ENCODE measurements at places on chromosomes 1 and 21.
A peak's percentile ranks its signal among the peaks of the same experiment; 100 is the strongest.

DNA sequence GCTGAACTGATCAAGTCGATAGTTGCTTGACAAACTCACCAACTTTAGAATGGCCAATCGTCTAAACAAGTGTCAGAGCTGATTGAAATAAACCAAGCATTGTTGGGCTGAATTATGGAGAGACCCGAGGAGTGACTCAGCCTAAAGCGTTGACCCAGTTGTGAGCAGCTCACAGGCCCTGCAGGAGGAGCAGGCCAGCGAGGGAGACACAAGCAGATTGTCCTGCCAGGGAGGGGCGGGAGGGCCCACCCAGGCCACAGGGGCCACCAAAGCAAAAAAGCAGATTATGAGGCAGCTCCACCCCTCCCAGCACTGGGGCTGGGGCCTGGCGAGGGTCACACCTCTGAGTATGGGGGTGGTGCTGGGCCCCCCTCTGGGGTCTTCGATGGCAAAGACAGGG, 10.1 kb upstream of the MATN1 start:
- DNase-seq, result no peak

DNA sequence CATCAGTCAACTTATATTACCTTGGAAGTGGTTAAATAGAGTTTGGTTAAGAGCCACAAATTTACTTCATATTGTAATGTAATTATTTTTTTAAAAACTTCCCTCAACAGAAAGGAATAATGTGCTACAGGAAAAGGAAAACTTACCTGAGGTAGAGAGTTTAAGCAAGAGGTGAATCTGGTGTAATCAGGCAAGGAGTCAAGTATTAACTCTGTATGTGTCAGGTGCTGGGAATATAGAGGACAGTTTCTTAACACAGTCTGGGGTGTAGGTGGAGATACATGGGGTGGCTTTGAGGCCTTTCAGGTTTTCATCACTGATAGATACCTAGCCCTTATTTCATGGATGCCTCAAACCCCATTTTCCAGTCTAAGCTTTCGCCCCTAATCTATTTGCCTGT, 25.9 kb upstream of the MYOCOS start:
- DNase-seq, result no peak

- no peak for DNase-seq
Observed at GRCh38 chr1:91171898-91172297, 150.1 kb upstream of the ZNF644 start.

GRCh38 chr21:35256468-35256988, 207.4 kb upstream of the RUNX1 start:
- DNase-seq, result peak; percentile 30

DNA sequence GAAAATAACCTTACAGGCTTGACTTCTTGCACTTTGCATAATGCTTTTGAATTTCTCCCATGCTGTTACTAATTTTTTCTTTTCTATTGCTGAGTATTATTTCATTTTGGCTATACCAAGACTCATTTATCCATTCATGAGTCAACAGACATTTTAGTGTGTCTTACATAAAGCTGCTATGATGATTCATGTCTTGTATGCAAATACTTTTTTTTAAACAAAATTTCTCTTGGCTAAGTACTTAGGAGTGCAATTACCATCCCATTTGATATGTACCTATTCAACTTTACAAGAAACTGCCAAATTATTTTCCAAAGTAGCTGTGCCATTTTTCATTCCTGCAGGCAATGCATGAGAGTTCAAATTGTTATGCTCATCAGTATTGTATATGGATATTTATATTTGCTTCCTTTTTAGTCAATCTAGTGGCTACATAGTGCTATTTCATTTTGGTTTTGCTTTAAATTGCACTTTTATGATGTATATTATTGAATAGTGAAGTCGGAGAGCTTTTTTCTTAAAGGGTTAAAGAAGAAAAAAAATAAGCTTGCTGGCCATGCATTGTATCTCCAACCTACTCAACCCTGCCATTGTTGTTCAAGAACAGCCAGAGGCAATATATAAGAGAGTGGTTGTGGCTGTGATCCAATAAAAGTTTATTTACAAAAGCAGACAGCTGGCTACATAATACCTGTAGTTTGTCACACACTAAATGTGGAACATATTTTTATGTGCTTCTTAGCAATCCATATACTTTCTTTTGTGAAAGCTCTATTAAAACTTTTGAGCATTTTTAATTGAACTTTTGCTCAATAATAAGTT, 862.8 kb downstream of the KCNT2 start:
- DNase-seq, result peak; percentile 94

DNA sequence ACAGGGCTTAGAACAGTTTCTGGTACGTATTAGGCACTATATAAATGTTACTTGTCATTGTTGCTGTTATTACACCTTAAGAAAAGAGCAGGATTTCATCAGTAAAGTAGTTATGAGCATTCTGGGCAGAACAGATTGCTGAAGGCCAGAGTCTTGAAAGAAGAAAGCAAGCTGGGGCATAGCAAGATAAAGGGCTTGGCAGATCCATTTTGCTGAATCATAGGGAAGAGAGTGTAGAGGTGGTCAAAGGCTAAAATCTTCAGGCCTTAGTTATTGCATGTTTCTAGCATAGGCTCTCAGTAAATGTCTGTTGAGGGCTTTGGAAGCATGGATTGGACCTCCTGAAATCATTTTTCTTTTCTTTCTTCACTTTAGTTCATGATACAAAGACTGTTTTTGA, 67.5 kb downstream of the PLA2G4A start:
- DNase-seq, result no peak

- DNase-seq, result no peak
Observed at GRCh38 chr1:152034324-152034653, 2.5 kb downstream of the S100A11 start.

- no peak for DNase-seq
Observed at GRCh38 chr21:16305686-16306085, 575.9 kb downstream of the USP25 start.

DNA sequence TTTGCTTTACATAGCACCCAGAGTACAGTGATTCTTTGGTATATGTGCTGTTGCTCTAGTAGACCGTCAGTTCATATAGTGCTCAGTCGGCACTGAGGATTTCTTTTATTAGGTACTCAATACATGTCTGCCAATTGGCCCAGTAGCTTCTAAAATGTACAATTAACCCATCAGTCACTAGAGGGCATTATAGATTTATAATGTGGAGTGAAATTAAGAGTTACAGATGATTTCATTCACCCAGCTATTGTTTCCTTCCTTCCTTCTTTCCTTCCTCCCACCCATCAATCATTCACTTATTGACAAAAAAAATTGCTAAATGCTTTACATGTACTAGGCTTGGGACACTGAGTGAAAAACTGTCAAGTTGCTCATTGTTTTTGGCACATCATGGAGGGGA, 263.6 kb upstream of the USP24 start:
- DNase-seq, result peak; percentile 0

GRCh38 chr1:67760030-67760821, 73.0 kb downstream of the GNG12 start:
- peak; percentile 82 for DNase-seq

GRCh38 chr1:53894644-53895043, 657 bp downstream of the DIO1 start:
- no peak for DNase-seq

DNA sequence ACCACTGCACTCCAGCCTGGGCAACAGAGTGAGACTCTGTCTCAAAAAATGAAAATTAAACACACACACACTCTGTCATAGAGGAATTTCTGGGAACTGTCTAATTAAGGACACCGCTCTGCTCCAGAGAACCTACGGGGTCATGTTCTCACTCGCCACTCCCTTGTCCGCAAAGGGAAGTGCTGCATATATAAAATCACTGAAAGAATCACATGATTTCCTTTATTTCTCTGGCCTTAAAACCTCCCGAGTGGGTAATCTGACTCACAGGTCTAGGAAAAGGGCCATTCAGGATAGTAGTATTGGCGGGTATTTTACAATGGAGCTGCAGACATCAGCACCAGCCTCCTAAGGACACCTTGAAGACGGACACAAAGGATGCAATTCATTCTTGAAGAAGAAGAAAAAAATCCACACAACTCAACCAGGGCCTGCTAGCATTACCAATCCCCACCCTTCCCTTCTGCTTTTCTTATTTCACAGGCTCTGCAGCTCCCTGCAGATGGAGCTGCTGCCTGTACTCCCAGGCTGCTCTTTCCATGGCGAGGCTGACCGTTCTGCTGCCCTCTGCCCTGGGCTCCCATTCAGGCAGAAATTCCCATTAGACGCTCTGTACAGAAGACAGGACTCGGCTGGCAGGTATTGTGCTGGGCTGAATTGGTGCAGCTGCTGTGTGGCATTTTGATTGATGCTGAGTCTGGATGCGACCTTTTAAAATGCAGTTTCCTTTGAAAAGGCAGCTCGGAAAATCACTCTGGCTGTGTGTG, 53.3 kb upstream of the FAM89A start:
- no peak for DNase-seq

GRCh38 chr1:181260271-181260670, 171.8 kb downstream of the IER5 start:
- no peak for DNase-seq

All from NCI-H69 (cell line).